Coronary artery (tissue), 2 donors: ENCODE measurements at places on chromosomes 1 and 21.

DNA sequence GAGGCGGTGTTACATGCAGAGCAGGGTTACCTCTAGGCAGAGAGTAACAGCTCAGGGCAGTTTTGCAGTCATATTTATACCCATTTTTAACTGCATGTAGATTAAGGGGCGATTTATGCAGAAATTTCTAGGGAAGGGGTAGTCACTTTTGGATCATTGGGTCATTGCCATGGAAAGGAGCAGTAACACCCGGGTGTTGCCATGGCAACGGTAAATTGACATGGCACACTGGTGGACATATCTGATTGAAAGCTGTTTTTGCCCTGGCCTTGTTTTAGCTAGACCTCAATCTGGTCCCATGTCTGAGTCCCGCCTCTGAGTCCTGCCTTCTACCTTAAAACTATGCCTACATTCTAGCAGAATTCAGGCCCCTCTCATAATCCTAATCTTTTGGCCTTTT is 11.8 kb upstream of the USP1 start:
- no peak for DNase-seq

- DNase-seq: no peak
Measured at GRCh38 chr1:246703581-246703980, 20.6 kb upstream of the SCCPDH start.

DNA sequence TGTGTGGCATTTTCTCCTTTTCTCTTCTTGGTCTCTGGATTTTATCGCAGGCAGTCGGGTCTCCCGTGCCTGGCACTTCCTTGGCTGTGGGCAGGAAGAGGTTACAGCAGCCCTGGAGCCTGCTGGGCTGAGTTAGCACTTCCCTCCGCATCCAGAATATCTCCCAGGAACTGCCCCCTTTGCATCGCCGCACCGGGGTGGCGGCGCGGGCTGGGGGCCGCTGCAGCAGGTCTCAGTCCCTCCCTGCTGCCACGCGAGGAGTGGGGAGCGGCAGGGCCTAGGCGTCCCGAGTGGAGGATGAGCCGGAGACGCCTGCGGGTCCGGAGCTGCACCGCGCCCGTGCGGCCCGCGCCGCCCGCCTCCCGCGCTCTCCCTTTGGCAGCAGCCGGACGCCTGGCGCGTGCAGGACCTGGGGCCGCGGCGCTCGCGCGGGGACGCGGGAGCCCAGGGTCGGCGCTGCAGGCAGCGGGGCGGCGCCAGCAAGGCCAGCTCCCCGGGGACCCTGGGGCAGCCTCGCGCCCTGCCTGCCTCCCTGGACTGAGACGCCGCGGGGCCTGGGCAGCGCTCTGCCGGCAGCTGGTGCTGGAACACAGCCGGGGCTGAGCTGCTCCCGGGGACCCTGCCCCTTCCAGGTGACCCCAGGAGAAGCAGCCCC is 192.8 kb downstream of the PRDM2 start:
- no peak for DNase-seq

DNA sequence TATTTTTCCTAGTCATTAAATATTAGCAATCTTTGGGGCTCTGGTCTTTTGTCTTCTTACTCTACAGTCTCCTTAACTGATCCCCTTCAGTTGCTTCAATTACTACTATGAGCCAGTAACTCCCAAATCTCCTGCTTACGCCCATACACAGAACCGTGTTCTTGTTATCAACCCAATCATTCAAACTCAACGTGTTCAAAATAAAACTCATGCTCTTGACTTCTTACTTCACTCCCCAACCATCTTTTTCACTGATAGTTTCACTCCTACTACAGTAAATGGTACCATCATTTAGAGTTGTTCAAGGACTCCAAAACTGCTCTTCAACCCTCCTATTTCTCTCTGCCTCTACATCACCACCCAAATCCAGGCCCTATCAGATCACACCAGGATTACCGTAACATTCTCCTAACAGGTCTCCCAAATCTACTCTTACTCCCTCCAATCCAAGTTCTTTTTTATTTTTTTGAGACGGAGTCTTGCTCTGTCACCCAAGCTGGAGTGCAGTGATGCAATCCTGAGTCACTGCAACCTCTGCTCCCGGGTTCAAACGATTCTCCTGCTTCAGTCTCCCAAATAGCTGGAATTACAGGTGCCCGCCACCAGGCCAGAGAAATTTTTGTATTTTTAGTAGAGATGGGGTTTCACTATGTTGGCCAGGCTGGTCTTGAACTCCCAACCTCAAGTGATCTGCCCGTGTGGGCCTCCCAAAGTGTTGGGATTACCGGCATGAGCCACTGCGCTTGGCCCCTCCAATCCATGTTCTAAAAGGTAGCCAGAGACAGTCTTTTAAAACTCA is 3.0 kb downstream of the YARS1 start:
- DNase-seq: no peak

- no peak for DNase-seq
Measured at GRCh38 chr1:226404904-226405222, 3.0 kb downstream of the PARP1 start.

DNA sequence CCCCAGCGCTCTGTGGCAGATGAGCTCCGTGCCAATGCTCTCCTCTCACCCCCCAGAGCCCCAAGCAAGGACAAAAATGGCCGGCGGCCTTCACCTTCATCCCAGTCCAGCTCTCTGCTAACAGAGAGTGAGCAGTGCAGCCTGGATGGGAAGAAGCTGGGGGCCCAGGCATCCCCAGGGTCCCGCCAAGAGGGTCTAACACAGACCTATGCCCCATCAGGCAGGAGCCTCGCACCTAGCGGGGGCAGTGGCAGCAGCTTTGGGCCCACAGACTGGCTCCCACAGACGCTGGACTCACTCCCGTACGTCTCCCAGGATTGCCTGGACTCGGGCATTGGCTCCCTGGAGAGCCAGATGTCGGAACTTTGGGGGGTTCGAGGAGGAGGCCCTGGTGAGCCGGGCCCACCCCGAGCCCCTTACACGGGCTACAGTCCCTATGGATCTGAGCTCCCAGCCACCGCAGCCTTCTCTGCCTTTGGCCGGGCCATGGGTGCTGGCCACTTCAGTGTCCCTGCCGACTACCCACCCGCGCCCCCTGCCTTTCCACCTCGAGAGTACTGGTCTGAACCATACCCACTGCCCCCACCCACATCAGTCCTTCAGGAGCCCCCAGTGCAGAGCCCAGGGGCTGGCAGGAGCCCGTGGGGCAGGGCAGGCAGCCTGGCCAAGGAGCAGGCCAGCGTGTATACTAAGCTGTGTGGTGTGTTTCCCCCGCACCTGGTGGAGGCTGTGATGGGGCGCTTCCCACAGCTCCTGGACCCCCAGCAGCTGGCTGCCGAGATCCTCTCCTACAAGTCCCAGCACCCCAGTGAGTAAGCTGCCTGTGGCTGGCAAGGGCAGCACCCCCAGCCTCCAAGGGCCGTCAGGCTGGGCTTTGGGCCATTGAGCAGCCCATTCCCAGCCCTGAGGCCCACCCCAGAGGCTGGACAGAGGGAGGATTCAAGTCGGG is 8.7 kb downstream of the ZC3H12A start:
- peak; percentile 71 for DNase-seq

GRCh38 chr1:92538048-92538412 is 51.3 kb upstream of the GFI1 start:
- no peak for DNase-seq

- DNase-seq: no peak
Measured at GRCh38 chr1:232413674-232414073, 216.3 kb downstream of the SIPA1L2 start.

GRCh38 chr21:46142582-46143473 is 12.6 kb downstream of the FTCD start:
- no peak for DNase-seq

GRCh38 chr21:31103163-31103562 is 64.9 kb upstream of the KRTAP19-8 start:
- no peak for DNase-seq

DNA sequence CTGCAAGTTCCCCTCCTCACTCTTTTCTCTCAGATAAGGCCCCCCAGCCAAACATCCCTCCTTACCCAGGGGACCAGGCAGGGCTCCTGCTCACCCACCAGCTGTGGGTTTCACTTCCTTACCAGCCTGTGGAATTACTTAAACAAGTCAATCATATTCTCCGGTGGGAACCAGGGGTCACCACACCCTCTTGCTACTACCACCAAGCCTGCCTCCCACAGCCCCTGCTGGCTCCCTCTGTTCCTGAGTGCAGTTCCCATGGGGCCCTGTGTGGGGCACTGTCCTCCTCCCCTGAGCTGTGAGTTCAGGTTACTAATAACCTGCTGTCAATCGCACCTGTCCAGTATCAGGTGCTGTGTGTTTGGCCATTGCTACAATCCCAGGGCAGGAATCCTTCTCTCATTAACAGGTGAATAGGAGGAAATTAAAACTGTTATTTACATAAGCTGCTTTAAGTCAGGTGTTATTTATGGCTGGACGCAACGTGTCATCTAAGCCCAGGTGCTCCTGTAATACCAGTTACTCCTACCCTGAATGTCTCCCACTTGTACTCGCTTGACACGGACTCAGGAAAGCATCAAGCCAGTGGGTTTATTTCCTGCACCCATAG is 53.1 kb upstream of the LBR start:
- DNase-seq: no peak

DNA sequence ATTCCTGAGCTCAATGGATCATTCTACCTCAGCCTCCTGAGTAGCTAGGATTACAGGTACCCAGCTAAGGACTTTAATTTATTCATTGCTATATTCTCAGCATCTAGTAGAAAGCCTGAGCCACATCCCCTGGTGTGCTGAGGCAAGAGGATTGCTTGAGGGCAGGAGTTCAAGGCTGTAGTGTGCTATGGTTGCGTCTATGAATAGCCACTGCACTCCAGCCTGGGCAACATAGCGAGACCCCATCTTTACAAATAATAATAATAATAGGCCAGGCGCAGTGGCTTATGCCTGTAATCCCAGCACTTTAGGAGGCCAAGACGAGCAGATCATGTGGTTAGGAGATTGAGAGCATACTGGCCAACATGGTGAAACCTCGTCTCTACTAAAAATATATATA is 3.3 kb upstream of the RPS6KA1 start:
- no peak for DNase-seq

GRCh38 chr1:187003353-187003752 is 174.6 kb downstream of the PLA2G4A start:
- DNase-seq: no peak

- no peak for DNase-seq
Measured at GRCh38 chr1:27006683-27007082, 6.0 kb downstream of the TENT5B start.

- peak; percentile 33 for DNase-seq
Measured at GRCh38 chr1:34887593-34887992, 28.0 kb upstream of the SMIM12 start.

DNA sequence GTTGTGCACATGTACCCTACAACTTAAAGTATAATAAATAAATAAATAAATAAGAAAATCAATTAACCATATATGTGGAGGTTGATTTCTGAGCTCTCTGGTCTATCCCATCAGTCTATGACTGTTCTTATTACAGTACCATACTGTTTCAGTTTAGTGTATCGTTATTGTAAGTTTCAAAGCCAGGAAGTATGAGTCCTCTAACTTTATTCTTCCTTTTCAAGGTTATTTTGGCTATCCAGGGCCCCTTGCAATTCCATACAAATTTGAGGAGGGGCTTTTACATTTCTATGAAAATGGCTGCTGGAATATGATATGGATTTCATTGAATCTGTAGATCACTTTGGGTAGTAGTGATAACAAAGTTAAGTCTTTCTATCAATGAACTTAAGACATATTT is 96.9 kb upstream of the BCL9 start:
- no peak for DNase-seq

DNA sequence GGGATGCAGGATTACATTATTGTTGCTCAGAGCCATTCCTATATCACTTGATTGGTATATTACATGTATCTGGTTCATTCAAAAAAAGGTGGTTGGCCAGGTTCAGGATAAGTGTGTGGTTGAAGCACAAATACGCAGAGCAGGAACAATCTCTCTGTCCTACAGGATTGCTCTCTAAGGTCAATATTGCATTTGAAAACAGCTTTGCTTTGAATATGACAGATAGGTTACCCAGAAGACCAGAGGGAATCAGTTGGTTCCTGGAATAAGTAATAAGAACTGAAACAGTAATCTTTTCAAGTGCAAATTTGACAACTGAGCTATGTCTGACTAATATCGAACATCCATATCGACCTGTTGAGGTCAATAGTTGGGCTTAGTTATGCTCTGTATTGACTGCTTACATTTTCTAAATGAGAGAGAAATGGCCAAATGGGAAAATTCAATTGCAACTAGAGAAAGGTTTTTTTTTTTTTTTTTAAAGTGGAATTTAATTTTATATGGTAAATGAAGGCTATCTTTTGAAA is 176.8 kb downstream of the ATP6V1G3 start:
- no peak for DNase-seq

DNA sequence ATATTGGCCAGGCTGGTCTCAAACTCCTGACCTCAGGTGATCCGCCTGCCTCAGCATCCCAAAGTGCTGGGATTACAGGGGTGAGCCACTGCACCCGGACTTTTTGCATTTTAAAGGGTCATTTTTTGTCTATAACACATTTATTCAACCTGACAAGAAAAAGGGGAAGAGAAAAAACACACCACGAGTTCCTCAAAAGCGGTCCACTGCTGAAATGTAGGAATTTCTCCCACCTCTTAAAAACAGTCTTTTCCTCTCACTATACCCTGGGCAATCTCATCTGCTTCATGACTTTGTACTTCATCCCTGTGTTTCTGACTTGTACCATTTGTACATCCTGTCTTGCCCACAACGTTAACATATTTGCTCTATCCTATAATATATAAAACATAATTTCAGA is 413.3 kb upstream of the PTBP2 start:
- DNase-seq: no peak

DNA sequence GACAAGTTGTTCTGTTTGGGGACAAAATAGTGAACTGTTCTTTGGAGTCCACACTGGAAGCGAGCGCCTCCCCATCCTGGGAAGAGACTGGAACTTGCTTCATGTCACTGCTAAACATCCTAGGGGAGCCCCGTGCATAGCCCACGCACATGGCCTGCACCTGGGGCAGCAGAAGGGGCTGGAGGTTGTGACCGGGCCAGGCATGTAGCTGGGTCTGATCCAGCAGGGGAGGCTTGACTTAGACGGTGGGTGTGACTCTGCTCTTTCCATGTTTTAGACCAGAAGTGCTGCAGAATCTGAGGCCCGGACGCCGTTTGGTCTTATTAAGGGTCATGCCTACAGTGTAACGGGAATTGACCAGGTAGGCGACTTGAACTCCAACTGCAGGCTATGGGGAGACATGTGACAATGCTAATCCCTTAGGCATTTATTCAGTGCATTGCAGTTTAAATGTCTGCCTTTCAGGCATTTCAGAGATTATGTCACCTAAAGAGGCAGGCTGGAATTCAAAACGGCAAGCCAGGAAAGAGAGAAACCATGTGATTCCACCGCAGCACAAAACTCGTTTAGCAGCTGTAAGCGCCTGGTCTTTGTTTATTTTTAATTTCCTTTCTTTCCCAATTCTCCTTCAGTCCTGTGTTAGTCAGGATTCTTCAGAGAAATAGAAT is 21.8 kb downstream of the CAPN9 start:
- no peak for DNase-seq

GRCh38 chr21:26842974-26843932 is 2.0 kb downstream of the ADAMTS1 start:
- peak; percentile 97 for DNase-seq
